ENCODE measurements at places on chromosomes 12 and 14.

GRCh38 chr14:63547798-63548335 is 4.7 kb upstream of the PPP2R5E start:
- no peak for DNase-seq

DNA sequence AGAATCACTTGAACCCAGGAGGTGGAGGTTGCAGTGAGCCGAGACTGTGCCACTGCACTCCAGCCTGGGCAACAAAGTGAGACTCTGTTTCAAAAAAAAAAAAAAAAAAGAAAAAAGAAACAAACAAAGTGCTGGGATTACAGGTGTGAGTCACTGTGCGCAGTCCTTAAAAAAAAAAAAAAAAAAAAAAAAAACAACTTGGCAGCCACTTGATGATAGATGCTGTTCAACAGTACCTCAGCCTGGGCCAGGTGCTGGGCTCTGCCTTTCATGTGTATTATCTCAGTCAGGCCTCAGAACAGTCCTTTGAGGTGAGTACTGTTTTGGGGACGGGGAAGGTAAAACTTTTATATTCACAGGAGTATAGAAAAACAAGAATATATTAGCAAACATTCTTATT is 9.6 kb downstream of the ACADS start:
- DNase-seq: no peak

DNA sequence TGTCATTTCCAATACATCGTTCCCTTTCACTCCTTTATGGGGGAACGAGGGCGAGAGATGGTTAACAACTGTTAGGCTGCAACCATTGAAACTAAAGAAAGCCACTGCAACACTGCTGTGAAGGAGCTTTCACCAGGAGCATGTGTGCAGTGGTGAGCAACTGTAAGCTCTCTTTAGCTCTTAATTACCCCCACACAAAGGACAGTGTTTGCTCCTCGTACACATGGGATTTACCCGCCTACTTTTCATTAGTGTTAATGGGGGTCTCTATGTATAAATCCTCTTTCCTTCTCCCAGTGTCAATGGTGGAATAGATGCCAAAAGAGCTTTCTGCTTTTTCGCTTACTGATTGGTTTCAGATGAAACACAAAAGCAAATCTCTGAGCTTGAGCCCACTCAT is 343.1 kb downstream of the FLRT2 start:
- no peak for DNase-seq

GRCh38 chr12:64459394-64459891 is 7.5 kb downstream of the TBK1 start:
- no peak for DNase-seq

DNA sequence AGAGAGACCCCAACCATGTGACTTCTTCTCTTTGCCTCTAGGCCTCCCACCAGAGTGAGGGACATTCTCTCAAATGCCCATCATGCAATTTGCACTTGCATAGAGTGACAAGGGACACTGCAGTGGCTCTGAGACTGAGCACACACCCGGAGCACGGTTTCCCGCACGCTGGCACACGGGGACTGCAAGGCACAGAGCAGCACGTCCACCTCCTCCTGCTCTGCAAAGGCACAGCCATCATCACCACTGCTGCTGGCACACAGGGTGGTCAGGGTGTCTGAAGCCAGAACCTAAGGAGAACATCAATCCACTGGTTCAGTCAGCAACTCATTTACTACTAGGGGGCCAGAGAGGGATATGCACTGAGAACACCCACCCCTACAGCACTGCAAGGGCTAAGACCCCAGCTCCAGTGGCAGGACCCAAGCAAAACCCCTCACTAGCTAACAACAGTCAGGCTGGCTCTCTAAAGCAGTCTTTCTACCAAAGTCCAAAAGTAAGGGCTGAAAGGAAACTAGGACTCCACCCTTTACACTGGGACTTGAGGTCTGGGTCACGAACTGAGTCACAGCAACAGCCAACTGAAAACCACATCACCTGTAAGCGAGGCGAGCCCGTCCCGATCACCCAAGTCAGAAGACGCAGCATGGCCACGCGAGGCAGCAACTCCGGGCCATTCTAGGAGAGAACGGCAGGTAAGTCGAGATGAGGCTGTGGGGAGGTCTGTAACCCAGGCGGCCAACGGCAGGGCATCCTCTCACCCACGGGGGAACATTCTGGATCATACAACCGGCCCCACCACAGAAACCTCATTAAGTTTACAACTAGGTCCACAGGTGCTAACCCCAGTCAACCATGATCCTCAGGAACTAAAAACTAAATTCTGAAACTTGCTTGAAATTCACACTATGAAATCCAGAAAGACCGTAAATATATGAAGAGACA is 37.9 kb downstream of the GCN1 start:
- no peak for DNase-seq

Measured in cortex of kidney (tissue), 1 donor.